ENCODE measurements at places on chromosomes 1 and 21.
A peak's percentile ranks its signal among the peaks of the same experiment; 100 is the strongest.

DNA sequence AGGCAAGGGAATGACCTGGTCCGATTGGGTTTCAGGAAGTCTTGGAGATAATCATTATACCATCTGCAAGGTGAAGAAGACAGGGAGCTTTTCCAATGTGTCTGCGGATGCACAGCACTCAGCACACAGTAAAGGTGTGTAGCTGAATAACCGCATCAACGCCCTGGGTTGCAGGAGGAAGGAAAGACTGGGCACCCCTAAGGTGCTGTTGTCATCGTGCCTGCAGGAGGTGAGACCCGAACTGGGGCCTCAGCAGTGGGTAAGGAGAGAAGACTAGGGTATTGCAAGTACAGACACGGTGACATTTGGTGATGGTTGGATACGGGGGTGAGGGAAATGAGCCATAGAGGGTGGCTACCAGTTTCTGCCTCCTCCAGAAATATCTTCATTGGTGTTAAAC, 1.1 kb upstream of the TRIM62 start:
- no peak for DNase-seq

DNA sequence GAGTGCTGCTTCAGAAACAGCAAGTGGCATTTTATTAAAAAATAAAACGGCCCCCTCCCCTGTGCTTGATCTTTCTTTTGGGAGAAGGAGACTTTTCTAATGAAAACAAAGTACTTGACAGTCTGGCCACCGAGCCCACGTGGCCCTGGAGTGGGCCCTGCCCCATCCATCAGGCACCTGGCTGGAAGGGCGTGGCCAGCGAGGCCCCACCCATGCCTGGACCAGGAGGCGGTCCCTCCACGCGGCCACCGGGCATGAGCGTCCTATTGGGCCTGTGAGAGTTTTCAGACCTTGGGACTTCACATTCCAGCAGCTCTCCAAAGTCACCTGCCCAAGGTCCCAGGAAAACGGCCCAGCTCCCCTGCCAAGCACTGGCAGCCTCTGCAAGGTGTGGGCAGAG, 144.7 kb downstream of the CASZ1 start:
- DNase-seq: no peak

DNA sequence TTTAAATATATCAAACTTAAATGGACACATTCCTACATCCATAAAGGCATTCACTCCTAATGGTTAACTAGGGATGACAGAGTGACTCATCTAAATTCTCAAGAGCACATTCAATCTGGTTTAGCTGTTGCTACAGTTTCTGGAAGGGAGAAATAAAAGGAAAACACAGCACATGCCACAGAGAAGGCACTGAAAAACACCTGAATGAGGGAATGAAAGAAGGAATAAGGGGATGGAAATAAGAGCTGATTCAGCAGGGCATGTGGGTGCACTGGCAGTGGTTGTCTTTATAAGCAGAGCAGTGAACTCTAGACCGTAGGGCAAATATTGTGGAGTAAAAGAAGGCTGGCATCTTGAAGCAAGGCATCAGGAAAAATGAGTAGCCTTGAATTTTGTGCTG, 79.3 kb downstream of the LHX4 start:
- no peak for DNase-seq

- no peak for DNase-seq
Observed at GRCh38 chr1:86061551-86061990, 95.0 kb downstream of the COL24A1 start.

DNA sequence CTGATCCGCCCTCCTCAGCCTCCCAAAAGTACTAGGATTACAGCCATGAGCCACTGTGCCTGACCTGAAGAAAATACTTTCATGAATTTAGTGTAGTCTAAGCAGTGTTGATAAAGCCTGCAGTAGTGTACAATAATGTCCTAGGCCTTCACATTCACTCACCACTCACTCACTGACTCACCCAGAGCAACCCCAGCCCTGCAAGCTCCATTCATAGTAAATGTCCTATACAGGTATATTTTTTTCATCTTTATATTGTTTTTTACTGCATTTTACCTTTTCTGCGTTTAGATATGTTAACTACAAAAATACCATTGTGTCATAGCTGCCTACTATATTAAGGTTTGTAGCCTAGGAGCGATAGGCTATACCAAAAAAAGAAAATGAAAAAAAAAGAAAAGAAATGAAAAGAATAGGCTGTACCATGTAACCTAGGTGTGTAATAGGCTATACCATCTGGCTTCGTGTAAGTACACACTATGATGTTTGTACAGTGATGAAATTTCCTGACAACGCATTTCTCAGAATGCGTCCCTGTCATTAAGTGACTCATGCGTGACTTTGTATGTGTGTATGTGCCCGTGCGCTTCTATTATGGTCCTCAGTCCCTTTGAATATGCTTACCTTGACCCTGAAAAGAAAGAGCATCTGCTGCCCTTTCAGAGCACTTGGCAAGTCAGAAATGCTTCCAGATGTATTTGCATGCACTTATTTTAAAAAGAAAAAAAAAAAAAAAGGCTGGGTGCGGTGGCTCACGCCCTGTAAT, 9.2 kb upstream of the SLAMF8 start:
- no peak for DNase-seq

DNA sequence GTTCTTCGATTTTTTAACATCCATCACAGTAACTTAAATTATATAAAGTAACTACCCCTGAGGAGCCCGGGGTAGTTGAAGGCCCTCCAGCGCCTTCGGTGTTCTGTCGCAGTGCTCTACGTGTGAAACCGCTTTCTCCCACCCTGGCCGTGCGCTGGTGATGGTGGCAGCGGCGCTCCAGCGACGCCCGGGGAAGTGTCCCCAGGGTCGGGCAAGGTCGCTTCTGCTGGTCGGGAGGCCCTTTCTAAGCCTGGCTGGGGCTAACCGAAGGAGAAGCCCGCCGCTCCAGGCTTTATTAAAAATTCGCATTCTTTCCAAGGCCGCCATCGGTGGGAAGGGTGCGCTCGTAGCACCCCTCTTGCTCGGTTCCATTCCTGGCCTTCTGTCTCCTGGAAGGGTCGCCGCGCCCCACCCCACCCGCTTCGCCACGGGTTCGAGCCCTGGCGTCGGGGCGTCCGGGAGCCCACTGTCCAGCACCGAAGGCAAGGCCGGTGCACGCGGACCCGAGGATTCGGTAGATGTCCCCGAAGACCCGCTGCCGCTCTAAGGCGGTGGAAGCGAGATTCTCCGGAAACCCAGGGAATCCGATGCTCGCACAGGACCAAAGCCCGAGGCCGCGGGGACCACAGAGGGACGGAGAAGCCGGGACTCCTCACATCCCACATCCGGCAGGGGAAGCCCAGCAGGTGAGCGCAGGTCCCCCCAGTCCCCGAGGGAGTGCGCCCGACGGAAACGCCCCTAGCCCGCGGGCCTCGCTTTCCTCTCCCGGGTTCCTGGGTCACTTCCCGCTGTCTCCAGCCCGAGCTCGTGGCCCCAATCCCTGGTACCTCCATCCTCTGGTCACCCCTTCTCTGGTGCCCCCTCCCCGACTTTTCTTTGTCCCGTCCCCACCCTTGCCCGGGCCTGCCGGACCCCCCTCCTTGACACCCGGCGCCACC, 685 bp upstream of the RIPPLY3 start:
- no peak for DNase-seq

DNA sequence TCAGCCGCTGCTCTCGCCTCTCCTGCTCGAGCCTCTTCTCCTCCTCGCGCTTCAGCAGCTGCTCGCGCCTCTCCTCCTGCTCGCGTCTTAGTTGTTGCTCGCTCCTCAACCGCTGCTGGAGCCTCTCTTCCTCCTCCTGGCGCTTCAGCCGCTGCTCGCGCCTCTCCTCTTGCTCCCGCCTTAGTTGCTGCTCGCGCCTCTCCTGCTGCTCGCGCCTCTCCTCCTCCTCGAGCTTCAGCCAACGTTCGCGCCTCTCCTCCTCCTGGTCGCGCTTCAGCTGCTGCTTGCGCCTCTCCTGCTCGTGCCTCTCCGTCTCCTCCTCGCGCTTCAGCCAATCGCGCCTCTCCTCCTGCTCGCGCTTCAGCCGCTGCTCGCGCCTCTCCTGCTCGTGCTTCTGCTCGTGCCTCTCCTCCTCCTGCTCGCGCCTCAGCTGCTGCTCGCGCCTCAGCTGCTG, 3.7 kb downstream of the TCHH start:
- peak; percentile 26 for DNase-seq

DNA sequence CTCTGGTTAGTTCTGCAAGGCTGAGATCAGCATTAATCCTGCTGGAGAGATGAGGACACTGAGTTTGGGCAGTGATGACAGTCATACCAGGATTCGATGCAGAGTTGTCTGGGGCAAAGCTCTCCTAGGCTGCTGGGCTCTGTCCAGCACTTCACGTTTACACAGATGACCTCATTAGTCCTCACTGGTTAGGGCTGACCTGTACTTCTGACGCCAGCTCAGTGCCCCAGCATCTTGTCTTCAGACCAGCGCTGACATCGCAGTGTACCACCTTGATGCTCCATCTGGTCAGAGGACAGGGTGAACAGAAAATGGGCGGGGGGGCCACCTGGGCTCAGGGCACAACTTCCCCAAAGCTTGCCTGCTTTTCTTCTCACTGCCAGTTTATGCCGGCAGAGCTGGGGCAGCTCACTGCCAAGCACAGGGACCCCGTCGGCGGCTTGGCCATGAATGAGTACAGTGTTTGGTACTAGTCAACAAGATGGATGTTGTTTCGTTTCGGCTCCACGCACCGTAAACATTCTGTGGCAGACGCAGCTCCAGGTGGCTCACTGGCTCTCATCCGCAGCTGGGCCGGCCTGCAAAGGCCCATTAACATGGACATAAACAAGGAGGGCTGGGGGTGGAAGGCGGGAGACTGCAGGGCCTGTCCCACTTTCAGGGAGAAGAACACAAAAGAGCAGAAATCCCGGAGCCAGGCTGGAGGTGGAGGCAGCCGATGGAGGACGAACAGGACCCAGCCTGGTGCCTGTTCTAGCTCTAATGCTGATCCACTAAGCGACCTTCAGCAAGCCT, 118.7 kb downstream of the GLIS1 start:
- DNase-seq: no peak

DNA sequence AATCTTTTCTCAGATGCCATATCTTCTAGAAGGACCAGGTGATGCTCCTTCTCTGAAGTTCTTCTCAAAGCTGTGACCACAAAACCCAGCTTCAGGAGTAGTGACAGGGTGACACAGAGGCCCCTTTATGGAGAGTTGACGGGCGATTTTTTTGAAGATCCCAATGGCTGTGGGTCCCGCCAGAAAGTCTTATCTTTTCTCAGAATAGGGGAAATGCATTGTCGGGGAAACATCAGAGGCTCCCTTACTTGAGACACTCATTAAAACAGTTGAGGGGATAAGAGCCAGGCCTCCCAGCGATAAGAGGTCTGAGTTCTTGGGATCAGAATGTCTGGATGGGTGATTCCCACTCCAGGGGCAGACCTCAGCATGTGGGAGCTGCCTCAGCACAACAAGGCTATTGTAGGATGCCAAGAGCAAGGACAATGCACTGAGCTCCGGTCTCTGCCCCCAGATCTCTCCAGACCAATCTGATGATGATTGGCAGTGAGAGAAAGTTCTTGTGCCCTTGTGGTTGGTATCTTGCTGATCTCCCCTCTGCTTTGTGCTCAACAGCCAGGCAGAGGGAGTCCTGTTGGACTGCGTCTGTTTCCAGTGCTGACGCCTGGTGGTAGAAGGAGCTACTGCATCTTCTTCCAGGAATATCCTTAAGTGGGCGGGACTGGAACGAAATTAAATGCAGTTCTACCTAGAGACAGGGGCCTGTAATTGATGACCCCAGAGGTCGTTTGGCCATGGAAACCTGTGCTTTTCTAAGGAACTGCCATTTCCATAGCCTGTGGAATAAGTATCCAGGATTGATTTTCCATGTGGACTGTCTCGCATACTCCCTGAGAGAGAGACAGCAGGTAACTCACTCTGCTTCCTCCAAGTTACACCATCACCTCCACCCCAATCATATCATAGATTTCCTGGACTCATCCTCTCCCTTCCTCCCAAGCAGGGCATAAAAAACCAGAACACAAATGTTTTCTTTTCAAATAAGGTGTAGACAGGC, 6.8 kb upstream of the ACKR1 start:
- DNase-seq: peak; percentile 40

DNA sequence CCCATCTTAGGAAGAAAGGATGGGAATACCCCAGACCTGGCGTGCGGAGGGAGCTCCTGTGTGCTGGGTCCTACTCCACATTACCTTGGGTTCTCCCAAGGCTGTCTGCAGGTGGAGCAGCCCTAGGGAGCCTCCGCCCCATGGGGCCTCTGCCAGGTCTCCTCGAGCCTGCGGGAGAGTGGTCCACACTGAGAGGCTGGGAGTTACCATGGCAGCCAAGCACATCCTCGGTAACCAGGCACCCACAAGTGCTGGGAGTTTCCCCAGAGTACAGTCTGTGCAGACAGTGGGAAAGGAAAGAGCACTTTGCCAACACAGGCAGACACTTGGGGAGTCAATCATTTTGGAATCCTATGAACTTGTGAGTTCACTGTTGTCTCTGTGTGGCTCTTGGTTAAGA, 249.4 kb downstream of the DYRK1A start:
- DNase-seq: no peak

DNA sequence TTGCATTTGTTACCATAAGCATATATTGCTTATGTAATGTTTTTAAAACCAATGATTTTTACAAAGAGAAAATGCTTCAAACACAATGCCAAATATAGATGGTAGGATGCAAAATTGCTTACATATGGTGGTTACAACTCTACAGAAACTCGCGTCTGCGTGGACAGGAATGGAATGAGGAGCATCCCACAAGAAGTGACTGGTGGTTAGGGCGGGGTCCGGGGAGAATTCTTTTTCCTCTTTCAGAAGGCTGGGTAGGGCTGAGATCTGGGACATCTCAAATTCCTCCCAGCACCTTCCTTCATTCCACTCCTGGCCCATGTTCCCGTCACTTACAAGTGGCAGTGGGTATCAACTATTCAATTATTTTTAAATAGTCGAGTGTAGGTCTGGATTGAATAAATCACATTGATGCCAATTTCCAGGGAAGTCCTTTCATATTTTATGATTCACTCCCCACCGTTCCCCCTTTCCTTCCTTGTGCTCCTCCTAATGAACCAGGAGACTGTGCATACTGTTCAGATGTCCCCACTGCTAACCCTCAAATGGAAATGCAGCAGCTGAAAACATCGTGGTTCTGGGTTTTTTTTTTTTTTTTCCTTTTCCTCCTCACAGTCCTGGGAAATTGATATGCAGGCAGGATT, 174.5 kb upstream of the POU3F1 start:
- DNase-seq: no peak

DNA sequence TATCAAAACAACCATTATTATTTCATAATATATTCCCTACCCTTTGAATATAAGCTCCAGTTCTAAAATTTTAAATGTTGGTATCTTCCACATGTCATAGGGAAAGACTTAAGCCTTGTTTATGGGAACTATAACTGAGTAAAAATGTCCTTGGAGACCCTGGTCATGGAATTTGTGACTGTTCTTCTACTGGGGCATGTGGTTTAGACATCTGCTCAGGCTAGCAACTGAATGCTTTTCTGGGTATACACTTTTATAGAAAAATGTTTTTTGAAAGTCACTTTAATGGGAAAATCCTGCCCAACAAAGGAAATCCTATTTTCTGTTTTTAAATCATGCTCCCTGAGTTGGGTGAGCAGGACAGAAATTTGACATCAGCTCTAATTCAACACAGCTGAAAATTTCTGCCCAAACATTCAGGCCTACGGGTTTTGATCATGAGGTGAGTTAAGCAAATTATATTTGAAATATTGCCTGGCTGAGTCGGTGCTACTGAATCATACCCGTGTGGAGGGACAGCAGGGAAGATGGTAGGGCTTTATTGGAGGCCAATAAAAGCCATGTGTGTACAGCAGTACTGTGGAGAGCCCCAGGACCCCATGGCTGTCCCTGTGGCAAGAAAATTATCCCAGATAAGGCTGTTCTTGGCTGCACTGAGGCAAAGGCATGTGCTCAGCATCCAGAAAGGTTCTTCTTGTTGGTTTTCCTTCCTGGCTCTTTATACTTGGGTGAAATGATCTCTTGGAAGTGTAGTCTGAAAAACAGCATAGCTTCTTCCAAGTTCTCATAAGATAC, 391.8 kb downstream of the DISC1 start:
- DNase-seq: no peak
